ENCODE measurements at places on chromosomes 1 and 21. TPM values are rescaled to one million over a fixed set of nuclear protein-coding genes. Genes with fewer than 3 reads are reported as not detected.

DNA sequence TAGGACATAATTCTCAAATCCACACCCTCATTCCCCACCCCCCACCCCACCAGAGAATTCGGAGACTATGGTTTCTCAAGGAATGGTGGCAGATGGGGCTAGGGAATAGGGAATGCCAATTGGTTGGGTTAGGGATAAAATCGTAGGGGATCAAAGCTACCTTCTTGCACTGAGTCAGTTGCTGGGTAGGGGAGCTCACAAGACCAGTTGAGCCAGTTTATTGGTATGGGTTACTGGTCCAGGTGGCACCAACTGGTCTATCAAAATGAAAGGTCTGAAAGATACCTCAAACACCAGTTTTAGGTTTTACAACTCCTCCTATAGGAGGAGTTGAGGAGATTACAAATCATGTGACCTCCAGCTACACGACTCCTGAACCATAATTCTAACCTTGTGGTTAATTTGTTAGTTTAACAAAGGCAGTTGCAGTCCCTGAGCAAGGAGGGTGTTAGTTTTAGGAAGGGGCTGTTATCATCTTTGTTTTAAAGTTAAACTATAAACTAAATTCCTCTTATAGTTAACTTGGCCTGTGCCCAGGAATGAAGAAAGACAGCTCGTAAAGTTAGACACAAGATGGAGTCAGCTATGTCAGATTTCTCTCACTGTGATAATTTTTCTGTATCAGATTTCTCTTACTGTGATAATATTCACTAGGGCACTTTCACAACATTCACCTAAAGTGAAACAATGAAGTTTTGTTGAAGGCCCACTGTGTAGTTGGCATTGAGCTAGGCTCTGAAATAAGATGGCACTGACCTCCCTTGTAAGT is 2.5 kb downstream of the SHISAL2A start:
- H3K36me3 ChIP-seq: peaks cover 35% of the 10 kb centered on the region
- DNase-seq: no peak
- peak overlapping the region; percentile 14 for H3K4me3 ChIP-seq
- H3K27me3 ChIP-seq: peaks cover 10% of the 10 kb centered on the region
- H3K27ac ChIP-seq: peak overlapping the region; percentile 80
- H3K4me1 ChIP-seq: peaks cover 73% of the 10 kb centered on the region

GRCh38 chr1:168145184-168146159 is 8.7 kb upstream of the GPR161 start:
- peaks cover 5% of the 10 kb centered on the region for H3K27me3 ChIP-seq
- peaks cover 11% of the 10 kb centered on the region for H3K4me1 ChIP-seq
- H3K36me3 ChIP-seq: no peaks in the 10 kb centered on the region

DNA sequence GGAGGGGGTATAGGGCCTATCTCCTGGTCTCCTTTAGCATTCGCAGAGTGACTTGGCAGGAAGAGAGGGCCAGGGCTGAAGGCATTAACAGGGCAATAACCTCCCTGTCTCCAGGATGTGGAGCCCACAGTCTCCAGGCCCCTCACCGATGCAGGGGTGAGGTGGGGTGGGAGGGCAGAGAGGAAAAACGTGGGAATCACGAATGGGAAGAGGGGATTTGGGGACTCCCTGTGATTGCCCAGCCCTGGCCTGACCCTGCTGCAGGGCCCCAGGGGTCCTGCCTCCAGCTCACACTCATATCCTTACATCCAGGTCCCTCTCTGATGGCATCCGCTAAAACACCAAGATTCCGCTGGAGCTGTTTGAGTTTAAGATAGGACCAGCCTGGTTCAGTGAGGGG is 14.6 kb downstream of the TFAP2E start:
- no peak overlapping the region for H3K27ac ChIP-seq
- peaks cover 3% of the 10 kb centered on the region for H3K36me3 ChIP-seq
- DNase-seq: no peak

DNA sequence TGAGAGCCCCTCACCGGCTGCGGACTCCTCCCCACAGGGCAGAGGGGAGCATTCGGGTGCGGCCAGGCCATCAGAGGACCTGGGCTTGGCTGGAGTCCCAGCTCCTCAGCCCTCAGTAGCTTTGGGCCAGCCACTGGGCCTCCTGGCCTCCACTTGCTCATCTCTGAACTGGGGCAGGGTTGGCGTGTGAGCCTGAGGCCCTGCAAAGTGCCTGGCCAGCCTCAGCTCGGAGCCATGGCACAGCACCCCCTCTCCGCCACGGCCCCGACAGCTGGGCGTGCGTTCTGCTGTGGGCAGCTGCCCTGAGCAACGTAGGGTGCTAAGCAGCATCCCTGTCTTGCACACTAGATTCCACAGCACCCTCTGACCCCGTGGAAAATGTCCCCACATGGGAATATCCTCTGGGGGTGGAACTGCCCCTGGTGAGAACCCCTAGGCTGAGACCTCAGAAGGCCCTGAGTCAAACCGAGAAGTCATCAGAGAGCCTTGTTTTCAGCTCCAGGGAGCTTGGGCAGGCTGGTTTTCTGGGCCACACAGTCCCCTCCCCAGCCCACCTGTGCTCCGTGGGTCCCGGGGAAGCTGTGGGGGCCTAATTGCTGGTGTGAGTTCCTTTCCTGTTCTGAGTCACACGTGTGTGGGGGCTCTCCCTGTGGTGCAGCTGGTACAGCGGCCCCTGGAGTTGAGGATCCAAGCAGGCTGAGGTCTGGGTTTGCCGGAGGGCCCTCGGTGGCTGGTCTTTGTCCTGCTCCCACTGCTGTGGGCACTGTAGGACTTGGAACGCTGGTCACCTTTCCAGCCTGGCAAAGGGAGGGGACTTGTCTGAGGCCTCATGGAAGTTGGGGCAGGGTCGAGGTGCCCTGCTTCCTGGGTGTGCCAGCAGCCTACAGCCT is 24.5 kb downstream of the TP73 start:
- peaks cover 6% of the 10 kb centered on the region for H3K27me3 ChIP-seq
- DNase-seq: no peak
- no peak overlapping the region for H3K4me3 ChIP-seq
- H3K36me3 ChIP-seq: no peaks in the 10 kb centered on the region
- H3K27ac ChIP-seq: peak overlapping the region; percentile 40

GRCh38 chr1:163094589-163094988 is 25.4 kb downstream of the RGS4 start:
- DNase-seq: no peak
- H3K4me3 ChIP-seq: no peak overlapping the region
- H3K27ac ChIP-seq: no peak overlapping the region
- H3K36me3 ChIP-seq: no peaks in the 10 kb centered on the region
- H3K27me3 ChIP-seq: no peaks in the 10 kb centered on the region

MFAP2 gene
- 0.25 TPM for total RNA-seq

CELA2A gene
- not detected for total RNA-seq

All from activated CD4-positive, alpha-beta memory T cell treated with anti-CD3 and anti-CD28 coated beads, Interleukin-2, amount 10 ng/mL, durations not matched to agents 7 days and 5 days (primary cell).